Kidney glomerular epithelial cell (primary cell): ENCODE measurements at places on chromosomes 6 and 20.

DNA sequence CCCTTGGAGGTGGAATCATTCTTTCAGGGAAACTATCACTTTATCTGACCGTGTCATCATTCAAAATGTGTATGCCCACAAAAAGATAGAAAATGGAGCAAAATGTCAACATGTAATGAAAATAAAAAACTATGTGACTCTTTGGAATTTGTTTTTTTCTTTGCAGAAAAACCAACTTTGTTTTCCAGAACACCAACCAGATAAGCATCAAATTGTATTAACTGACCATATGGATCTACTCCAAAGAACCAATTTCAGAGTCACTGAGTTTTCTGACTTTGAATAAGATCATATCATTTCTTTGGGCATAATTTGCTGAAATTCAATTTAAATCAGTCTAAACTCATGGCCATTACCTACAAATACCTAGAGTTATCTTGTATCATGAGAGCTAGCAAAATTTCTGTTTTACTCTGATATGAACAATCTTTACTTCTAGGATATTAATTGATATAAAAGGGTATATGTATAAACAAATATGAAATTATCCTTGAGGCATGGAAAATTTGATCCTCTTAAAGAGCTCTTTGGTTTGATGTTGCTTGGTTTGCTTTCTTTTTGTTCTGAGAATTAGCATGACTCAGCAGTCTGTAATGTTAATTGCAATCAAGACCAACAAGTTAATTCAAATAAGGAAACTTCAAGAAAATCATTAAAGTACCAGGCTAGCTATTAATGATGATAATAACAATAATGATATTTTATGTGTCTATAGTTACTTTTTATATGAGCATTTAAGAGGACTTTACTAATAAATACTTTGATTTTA, 444.4 kb upstream of the MARCKS start:
- DNase-seq: no peak

DNA sequence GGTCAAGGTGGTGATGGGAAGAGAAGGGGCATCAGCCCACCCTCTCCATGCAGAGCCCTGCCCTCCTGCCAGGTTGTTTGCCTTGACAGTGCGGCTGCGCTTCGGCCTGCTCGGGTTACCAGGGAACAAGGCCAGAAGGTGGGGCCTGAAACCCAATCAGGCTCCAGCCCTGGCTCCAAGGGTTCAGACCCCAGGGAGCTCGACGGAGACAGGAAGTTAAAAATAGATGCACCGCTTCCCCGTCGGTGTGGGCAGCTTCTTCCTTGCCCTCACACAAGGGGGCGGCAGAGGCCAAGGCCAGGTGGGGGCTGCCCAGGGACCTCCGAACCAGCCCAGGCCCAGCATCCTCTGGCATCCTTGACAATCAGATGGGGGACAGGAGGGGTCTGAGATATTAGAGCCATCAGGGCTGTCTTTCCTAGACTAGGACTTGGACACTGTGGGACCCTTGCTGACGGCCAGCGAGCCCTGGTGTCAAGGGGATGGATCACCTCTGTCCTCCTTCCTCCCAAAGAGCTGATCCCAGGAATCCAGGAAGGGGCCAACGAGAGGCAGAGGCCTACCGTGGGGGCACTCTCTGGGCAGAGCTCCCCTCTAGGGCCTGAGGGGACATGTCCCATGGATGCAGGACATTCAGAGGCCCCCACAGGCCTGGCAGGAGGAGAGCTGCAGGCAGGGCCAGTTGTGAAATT, 65.2 kb downstream of the RIPOR3 start:
- no peak for DNase-seq

DNA sequence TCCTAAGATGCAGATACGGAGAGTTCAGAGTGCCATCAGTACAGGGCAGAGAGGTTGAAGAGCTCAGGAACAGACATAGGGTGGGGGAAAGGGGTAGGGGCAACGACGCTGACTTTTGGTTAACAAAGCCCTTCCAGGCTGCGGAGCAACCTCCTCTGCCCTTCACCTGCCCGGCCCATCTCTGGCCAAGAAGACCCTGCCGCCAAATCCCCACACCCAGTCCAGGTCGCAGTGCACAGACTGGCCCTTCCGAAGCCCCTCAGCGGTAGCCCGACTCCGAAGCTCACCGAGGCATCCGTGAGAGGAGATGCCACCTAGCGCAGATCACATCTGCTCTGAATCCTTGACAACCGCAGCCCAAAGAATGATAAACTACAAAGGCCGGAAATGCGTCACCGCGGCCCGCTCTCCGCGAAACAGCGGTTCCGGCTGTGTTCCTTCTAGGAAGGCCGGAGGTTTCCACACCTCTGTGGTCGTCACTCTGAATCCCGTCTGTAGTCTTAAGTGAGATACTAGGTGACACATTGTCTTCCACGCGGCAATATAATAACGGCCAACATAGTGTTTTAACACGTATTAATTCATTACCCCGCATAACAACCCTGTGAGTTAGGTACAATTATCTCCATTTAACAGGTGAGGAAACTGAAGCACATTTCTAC, at the start of gene ZSCAN23:
ZSCAN23 (minus strand) TSS at position 380 of the 662 bp plus-strand sequence. CDS start 7,225 bp downstream, outside the sequence.
- DNase-seq: peak; percentile 89

GRCh38 chr6:124254941-124255685, 451.4 kb downstream of the NKAIN2 start:
- no peak for DNase-seq

GRCh38 chr6:1104988-1105670, 206.8 kb upstream of the FOXQ1 start:
- no peak for DNase-seq

DNA sequence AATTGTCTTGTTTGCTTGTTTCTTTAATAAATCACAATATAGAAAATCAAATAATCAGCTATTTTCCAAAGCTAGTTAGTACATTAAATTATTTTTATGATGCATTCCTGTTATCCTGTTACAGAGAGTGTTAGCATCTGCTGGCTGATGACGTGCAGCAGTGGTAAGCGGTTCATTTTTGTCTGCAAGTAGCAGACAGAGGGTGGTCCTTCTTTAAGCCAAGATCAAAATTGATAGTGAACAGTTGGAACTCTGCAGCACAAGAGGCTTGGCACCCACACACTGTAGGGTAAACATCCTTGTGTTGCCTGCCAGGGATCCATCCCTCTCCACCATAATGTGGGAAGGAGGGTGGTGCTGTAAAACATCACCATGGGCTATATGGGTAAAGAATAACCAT, 158.3 kb downstream of the FRK start:
- no peak for DNase-seq

DNA sequence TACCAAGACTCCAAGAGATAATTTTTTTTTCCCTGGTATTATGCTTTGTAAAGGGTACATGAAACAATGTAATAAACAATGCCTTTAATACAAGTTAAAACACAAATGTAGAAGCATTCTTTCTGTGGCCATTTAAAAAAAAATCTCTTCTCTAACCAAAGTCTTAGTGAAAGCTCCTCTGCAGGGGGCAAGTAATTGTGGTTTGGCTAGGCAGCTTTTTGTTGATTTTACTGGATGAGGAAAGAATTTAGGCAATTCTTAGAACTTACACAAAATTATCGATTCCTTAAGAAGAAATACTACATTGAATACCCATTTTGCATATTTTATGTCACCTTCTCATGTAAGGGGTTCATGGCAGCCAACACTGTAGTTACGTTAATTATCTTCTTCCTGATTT, 12.4 kb downstream of the TFB1M start:
- DNase-seq: no peak

- no peak for DNase-seq
These were observed 277.2 kb downstream of the ARHGAP18 start for GRCh38 chr6:129432738-129433137.

DNA sequence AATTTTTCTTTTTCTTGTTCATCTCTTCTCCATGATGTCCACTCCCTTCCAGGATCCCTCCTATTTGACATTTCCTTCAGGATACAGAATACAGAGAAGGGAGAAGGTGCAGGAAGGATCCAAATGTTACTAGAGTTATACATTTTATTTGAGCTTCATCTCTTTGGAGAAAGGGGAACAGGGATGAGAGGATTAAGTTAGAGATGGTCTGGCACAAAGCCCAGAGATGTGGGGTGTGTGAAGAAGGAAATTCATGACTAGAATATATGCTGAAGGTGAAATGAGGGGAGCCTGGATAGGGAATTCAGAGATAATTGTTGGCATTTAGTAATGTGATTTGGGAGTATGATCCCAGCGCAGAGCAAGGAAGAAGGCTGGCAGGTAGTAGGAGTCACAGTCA, 22.5 kb upstream of the SRPK1 start:
- DNase-seq: no peak
